Panc1 (cell line): ENCODE measurements at places on chromosomes 16 and 17. TPM values are rescaled to one million over a fixed set of nuclear protein-coding genes. Genes with fewer than 3 reads are reported as not detected.

GRCh38 chr17:76027159-76027839 lies at the start of gene EVPL:
EVPL (minus strand) TSS chr17:76027306; CDS start chr17:76027198, 108 bp downstream.
- no peak for DNase-seq

DNA sequence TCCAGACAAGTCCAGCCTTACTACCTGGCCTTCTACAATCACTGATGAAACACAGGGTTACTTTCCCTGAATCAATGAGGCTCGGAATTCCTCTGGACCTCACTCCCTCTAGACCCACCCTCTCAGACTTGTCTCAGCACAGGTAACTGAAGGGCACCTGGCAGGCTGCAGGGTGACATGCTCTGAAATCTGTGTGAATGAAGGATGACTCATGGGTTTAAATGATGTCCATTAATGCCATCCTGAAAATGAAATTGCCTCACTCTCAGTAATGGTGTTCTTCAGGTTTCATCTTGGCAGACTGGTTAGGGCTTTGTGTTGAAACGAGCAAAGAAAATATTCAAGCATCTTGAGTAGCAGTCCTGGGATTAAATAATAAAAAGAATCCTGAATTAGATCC lies 134.4 kb downstream of the MAF start:
- DNase-seq: no peak

DNA sequence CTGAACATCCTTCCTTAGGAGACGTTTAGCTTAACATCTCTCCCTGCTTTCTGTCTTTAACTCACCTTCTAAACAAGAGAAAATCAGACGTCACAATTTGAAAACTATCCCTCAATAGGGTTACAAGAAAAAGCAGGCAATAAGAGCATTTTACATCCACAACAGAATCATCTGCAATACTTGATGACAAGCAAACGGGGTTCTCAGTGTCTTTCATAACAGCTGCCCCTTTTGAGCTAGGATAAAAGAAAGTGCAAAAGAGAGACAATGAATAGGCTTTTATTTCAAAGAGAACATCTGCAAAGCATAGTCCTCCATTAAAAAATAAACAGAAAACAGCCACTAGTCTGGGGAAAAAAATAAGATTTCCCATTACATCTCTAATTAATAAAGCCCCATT lies 13.2 kb downstream of the XYLT1 start:
- no peak for DNase-seq

DNA sequence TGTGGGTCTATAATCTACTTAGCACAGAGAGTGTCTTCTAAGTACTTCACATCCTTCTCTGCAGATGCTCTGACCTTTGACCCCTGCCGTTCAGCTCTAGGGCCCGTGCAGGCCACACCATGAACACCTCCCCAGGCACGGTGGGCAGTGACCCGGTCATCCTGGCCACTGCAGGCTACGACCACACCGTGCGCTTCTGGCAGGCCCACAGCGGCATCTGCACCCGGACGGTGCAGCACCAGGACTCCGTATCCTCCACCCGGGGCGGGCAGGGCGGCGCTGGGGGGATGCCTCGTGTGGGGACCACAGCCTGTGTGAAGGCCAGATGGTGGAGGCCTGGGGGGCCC lies 686 bp downstream of the MLST8 start:
- no peak for DNase-seq

GRCh38 chr17:32875923-32876416 lies 954 bp downstream of the MYO1D start:
- no peak for DNase-seq

DNA sequence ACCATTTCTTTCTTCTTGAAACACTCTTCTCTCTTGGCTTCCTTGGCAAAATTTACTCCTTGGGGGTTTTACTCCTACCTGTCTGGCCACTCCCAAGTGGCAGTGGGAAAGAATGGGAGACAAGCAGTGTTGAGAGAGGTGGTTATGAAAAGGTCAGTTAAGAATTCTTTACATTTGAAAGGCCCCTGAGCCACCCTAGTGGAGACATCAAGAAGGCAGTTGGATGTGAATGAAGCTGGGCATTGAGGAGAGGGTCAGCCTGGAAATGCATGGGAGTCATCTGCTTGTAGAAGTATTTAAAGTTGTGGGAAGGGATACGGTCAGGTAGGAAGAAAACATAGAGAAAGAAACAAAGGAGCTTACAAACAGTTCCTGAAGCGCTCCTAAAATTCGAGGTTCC lies 42.3 kb upstream of the CCNF start:
- no peak for DNase-seq

GRCh38 chr17:64458756-64459155 lies 9.8 kb downstream of the MILR1 start:
- DNase-seq: no peak

GRCh38 chr17:76502341-76503211 lies 1.4 kb upstream of the RHBDF2 start:
- DNase-seq: no peak

DNA sequence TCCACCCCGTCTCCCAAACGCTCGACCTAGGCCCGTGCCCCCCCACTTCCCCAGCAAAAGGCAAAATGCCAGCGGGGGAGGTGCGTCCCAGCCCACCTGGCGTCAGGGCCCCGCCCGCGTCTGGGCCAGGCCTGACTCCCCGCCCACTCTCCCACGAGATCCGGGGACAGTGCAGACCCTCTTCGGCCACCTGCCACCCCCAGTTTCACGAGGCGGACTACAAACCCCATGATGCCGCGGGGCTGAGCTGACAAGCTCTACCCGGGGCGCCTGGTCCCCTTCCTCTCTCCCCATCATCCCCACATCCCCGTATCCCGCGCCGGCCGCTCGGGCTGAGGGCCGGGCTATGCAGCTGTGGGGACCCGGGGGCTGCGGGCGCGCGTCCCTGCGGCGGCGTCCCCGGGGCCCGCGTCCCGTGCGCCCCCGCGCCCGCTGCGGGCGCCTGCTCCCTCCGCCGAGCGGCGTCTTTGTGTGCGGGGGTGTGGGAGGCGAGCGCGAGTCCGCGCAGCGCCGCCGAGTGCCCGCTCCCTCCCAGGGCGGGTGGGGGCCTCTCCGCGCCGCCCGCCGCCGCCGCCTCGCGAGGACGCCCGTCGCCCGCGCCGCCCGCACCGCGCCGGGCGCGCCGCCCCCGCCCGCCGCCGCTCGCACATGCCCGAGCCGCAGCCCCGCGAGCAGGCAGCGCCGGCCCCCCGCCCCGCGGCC lies at the start of gene ANKRD13B:
Gene ANKRD13B, plus strand, starts transcription at position 283 of the 702 bp plus-strand sequence. CDS start 490 bp downstream, outside the sequence.
- DNase-seq: no peak

DNA sequence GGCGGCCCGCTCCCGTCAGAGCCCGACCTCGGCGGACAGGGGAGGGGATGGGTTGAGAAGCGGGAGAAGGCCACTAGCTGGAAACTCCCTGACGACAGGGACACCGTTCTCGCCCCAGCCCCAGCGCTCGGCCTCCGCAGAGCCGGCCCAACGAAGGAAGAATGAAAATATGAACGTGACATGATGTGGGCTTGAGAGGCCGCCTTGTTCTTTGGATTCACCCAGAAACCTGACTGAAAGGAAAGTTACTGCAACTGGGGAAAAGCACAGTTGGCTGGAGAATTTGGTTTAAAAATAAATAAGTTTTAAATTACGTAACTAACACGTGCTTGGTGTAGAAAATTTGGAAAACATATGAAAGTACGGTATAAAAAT lies 21.1 kb downstream of the NPTX1 start:
- no peak for DNase-seq

DNA sequence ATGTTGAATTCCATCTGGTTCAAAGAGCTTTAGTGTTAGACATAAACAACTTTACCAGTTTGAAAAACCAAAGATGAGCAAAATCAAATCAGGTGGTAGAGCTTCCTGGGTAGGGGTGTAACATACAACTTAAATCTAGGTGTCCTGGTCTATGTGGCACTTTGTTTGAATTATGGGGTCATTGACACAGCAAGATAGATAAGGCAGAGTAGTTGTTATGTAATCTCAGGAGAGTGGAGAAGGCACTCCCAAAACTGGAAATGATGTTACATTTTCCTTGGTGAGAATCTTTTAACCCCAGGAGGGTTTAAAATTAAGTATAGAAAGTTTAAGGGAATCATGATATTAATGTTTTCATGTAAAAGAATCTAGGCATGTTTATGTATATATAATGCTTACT lies 31.9 kb downstream of the CCDC42 start:
- no peak for DNase-seq

DNA sequence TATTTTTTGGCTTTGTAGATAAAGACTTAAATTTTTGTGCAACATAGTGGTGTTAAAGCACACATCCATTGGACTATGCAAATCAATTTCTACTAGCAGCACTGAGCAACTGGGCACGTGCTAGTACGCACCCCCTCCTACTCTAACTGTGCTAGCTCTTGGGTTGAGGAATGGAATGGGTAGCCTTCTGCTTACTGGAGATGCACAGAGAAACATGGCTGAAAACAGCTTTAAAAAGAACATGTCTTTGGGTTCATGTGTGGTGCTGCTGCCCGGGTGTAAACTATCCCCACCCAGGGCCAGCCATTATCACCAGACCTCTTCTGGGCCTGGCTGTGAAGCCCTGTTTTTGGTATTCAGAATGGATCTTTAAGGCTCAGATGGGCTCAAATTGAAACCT lies 7.3 kb downstream of the ESRP2 start:
- DNase-seq: no peak

DNA sequence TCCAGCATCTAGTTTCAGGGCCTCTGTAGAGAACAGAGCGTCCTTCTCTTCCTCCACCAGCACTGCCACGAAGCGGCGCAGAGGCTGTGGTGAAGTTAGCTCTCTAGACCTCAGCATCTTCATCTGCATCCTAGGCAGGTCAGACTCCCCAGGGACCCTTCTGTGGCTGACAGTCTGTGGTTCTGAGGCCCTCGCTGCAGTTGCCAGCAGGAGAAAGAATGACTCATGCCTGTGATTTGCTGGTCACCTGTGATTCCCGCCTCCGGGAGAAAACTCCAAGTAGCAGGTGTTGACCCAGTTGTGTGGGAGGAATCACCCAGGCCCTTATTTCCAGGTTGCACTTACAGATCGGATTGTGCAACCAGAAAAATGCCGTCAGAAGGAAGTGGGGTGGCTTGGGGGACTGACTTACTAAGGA lies 117.3 kb upstream of the CACNG5 start:
- DNase-seq: no peak

DNA sequence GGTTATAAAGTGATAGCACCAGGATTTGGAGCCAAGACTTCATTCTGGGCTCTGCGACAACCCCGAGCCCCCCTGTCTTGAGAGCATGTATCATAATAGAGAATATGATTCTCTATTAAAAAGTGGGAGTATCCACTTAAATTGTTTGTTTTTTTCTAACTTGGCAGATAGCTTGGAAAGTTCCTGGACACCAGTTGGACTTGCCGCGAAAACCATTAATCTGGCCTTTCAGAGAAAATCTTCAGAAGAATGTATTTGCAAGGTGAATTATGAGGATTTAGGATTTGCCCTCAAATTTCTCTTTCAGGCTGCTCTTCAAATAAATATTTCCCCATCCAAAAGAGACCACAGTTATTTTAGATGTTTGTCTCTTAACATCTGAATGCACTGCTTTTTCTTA lies 53.5 kb downstream of the MARCHF10 start:
- no peak for DNase-seq

GRCh38 chr17:28878981-28879380 lies 18.6 kb downstream of the FLOT2 start:
- DNase-seq: no peak

- DNase-seq: no peak
These were observed 237.4 kb downstream of the C16orf78 start for GRCh38 chr16:49610983-49611382.

DNA sequence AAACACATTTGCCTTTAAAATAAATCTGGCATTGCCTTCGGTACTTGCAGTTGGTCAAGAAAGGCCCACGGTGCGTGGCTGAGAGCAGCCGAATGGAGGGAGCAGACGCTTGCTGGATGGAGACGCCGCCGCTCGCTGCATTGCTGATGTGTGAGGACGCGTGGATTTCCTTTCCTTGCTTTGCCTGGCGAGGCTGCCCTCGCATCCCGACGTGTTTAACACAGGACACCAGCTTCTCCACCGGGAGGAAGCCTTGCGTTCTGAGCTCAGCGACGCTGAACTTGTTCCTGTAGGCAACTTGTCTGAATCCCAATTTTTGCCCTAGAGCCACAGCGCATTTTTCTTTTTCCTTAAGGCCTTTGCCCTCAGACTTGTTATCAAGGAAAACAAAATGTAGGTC lies 45.8 kb downstream of the COX4I1 start:
- DNase-seq: no peak

- DNase-seq: no peak
These were observed 445.7 kb downstream of the UTP18 start for GRCh38 chr17:51706093-51706492.

DNA sequence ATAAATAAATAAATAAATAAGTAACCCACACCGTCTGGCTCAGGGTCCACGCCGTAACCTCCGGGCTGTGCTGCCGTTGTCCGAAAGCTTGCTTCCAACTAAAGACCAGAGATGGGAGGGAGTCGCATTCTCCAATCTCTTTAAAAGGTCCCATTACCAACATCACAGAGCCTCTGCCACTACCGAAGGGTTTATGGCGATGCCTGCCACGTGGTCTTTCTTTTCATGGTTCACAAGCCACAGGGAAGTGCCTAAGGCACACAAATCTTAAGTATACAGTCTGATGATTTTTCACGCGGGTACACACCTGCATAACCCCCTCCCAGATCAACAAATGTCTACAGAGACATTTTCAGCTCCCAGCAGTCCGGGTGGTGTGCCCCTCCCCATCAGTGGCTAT lies 1.4 kb downstream of the COTL1 start:
- no peak for DNase-seq

- no peak for DNase-seq
These were observed at the start of gene VEZF1 for GRCh38 chr17:57987581-57988300. VEZF1 (minus strand) TSS chr17:57988254; CDS start chr17:57988111, 143 bp downstream.

- no peak for DNase-seq
These were observed 85.2 kb downstream of the GLG1 start for GRCh38 chr16:74521691-74522090.

DNA sequence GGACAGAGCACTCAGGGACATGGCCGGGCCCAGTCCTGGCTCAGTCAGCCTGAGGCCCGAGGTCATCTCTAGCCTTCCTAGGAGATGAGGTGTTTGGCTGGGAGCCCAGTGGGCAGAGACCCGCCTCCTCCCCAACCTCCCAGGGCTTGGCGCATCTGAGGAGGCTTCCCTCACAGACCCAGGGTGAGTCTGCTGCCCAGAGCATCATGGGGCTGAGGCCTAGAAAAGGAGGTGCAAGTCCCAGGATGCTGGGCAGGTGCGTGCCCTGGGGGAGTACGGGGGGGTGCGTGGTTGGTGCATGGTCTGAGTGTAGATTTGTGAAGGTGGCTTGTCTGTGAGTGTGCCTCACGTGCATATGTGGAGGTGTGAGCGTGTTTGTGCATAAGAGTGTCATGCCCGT lies 4.7 kb downstream of the PDE6G start:
- DNase-seq: no peak

GRCh38 chr17:75712446-75712845 lies 8.8 kb upstream of the ITGB4 start:
- no peak for DNase-seq

GRCh38 chr16:8537691-8538342 lies 52.5 kb downstream of the TMEM114 start:
- no peak for DNase-seq

TBC1D26 gene
- 0.05 TPM for total RNA-seq

HOXB4 gene
- total RNA-seq: 27.9 TPM

LGALS9B gene
- total RNA-seq: not detected

KRT222 gene
- not detected for total RNA-seq

NLRC3 gene
- total RNA-seq: 0.26 TPM

PERCC1 gene
- total RNA-seq: not detected

LPO gene
- total RNA-seq: not detected

SOX8 gene
- 1.8 TPM for total RNA-seq

BMERB1 gene
- 80.0 TPM for total RNA-seq

C17orf107 gene
- 2.4 TPM for total RNA-seq
